ENCODE measurements at places on chromosomes 7 and 10. TPM values are rescaled to one million over a fixed set of nuclear protein-coding genes. Genes with fewer than 3 reads are reported as not detected.

Gene ASB4
- total RNA-seq = not detected

Gene HOXA4
- 6.2 TPM for total RNA-seq

Gene PLPP4
- not detected for total RNA-seq

Gene CCDC3
- 108 TPM for total RNA-seq

Gene PANK1
- 2.5 TPM for total RNA-seq

Gene SSBP1
- total RNA-seq = 76.4 TPM

Gene SLC26A4
- 0.60 TPM for total RNA-seq

Gene VAX1
- total RNA-seq = not detected

Gene RBM20
- total RNA-seq = 2.0 TPM

Gene NUDT1
- total RNA-seq = 12.4 TPM

Gene TLX1
- total RNA-seq = not detected

Gene LEP
- 1.5 TPM for total RNA-seq

Gene UPK3B
- total RNA-seq = 1.1 TPM

Gene ASAH2B
- 3.6 TPM for total RNA-seq

Gene ZNF727
- total RNA-seq = 3.5 TPM

Gene DNAJC12
- 2.7 TPM for total RNA-seq

Gene SUN3
- not detected for total RNA-seq

Gene TMEM213
- total RNA-seq = not detected

Gene GIMAP1
- total RNA-seq = 5.4 TPM

Gene TMEM229A
- not detected for total RNA-seq

Gene CLCN1
- not detected for total RNA-seq

Gene BTBD16
- total RNA-seq = 0.14 TPM

Gene ABCB1
- total RNA-seq = 4.1 TPM

Gene MSMB
- not detected for total RNA-seq

Gene IFIT5
- 23.2 TPM for total RNA-seq

Gene TMEM236
- total RNA-seq = 2.2 TPM

Gene FXYD4
- not detected for total RNA-seq

Gene FOXK1
- total RNA-seq = 30.5 TPM

Gene PRF1
- total RNA-seq = 5.2 TPM

Gene GNB2
- total RNA-seq = 199 TPM

Gene CXCL12
- total RNA-seq = 206 TPM

Gene PLCE1
- total RNA-seq = 2.5 TPM

Gene ZNF117
- 12.2 TPM for total RNA-seq

Gene NPFFR1
- not detected for total RNA-seq

Gene LRIT1
- total RNA-seq = not detected

Gene MYPN
- 2.5 TPM for total RNA-seq
